ENCODE measurements at places on chromosomes 12 and 14.

DNA sequence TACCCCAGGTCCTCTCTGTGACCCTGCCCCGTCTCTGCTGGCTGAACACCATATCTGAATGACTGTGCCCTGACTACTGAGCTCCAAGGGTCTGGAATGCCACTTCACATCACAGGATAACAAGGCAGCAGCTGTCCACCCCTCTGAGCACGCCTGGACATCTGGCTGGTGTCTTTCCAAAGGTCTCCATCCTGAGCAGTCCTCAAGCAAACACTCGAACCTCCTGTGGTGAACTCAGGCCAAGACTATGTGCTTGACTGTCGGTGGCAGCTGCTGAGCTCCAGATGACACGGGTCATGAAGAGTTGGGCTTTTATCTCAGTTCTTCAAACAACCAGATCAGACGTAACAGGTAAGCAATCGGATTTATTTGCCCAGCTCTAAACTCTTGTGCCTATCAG is 117.2 kb upstream of the BCL2L14 start:
- no peak for DNase-seq

- DNase-seq: peak; percentile 82
Observed at GRCh38 chr12:58420503-58420902, 479.1 kb downstream of the ATP23 start.

- DNase-seq: no peak
Observed at GRCh38 chr12:104746467-104747088, 211.5 kb downstream of the SLC41A2 start.

DNA sequence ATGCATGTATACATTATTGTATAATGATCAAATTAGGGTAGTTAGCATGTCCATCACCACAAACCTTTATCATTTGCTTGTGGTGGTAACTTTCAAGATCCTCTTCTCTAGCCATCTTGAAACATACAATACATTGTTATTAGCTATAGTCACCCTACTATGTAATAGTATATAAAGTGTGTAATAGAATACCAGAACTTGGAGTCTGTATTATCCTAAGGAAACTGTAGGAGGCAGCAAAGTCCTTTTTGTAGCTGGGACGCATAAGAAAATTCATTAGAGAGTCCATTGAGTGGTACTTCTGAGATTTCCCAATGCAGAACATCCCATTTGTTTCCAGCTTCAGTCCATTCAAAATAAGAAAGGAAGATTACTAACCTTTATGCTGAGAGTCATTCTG is 325.9 kb upstream of the LRFN5 start:
- no peak for DNase-seq

- DNase-seq: no peak
Observed at GRCh38 chr14:41783403-41783802, 176.7 kb downstream of the LRFN5 start.

DNA sequence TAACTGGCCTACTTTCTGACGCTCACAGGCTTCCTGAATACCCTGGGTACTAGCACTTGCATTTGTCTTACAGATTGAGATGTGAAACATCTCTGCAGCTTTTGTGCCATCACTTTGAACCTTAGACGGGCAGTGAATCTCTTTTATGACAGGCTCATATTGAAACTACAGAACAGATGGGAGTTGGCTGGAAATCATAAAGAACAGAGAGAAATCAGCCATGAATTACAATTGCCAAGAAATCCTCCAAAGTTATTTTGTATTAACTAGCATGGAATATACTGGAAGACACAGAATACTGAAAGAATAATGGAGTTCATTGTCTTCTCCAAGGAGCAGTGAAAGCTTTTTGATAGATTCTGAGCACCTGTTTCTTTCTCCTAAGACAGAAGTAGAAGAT is 32.7 kb downstream of the MYF5 start:
- no peak for DNase-seq

- no peak for DNase-seq
Observed at GRCh38 chr14:37124614-37125013, 47.8 kb downstream of the SLC25A21 start.

- DNase-seq: no peak
Observed at GRCh38 chr14:55297611-55298499, 26.6 kb downstream of the FBXO34 start.

- DNase-seq: no peak
Observed at GRCh38 chr12:120394483-120395367, 25.8 kb upstream of the MSI1 start.

All from AG09319 (cell line).